ENCODE measurements at places on chromosomes 4 and X. TPM values are rescaled to one million over a fixed set of nuclear protein-coding genes. Genes with fewer than 3 reads are reported as not detected.

The MTTP gene
- not detected for total RNA-seq

The CLDN34 gene
- total RNA-seq: 0.13 TPM

The MAGEB17 gene
- total RNA-seq: not detected

The ADAMTS3 gene
- total RNA-seq: 5.0 TPM

The MSANTD1 gene
- total RNA-seq: 0.80 TPM

The AMOT gene
- 9.4 TPM for total RNA-seq

The TMPRSS11A gene
- 0.30 TPM for total RNA-seq

The GAGE13 gene
- total RNA-seq: 9.5 TPM
